Prostate gland (tissue), 2 donors: ENCODE measurements at places on chromosomes 3 and 15. TPM values are rescaled to one million over a fixed set of nuclear protein-coding genes. Genes with fewer than 3 reads are reported as not detected.

AP3S2 gene
- total RNA-seq: 44.7 TPM

CCDC9B gene
- 9.0 TPM for total RNA-seq

MEF2A gene
- 40.1 TPM for total RNA-seq

MB21D2 gene
- total RNA-seq: 1.8 TPM

DUOXA2 gene
- not detected for total RNA-seq

RTP3 gene
- total RNA-seq: not detected

FBXW12 gene
- total RNA-seq: 0.68 TPM

NME9 gene
- not detected for total RNA-seq

CFAP100 gene
- total RNA-seq: 2.3 TPM
